Activated T-helper 1 cell treated with Interleukin-2 at 50 U/mL for 16 hours (primary cell): ENCODE measurements at places on chromosomes 5 and 9.

- no peak for DNase-seq
Measured at GRCh38 chr9:68629042-68629441, 76.0 kb upstream of the PIP5K1B start.

DNA sequence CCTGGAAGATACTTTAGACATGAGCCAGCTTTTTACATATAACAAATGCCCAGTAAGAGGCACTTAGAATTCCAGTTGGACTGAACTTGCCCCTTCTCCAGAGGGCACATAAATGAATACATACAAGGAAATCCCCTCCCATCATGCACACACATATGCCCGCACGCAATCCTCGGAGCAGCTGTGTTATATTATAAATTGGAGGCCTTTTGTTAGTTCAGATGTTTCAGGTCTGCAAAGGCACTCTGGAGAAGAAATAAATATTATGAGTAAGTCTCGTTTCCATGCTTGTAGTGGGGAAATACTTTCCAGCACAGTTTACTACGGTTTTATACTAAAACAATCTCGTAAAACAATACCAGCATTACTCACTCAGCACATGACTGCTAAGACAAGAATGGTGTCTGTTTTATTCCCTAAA lies 17.6 kb upstream of the MUSK start:
- DNase-seq, result no peak

DNA sequence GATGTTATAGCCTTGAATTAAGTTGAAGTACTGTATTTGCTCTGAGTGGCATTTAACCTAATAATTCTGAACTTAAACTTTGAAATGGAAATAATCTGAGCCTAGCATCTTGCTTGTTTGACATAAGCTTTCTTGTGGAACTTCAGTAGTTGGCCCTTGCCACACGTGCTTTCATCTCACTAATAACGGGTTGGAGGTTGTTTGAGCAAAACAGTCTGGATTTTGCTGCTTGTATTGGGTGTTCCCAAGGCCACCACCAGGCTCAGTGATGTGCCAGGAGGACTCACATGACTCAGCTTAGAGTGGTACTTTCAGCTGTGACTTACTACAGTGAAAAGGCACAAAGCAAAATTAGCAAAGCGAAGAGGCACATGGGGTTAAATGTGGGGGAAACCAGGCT lies 35.7 kb downstream of the SECISBP2 start:
- no peak for DNase-seq

GRCh38 chr5:78360924-78361630 lies 660 bp downstream of the SCAMP1 start:
- peak; percentile 56 for DNase-seq

DNA sequence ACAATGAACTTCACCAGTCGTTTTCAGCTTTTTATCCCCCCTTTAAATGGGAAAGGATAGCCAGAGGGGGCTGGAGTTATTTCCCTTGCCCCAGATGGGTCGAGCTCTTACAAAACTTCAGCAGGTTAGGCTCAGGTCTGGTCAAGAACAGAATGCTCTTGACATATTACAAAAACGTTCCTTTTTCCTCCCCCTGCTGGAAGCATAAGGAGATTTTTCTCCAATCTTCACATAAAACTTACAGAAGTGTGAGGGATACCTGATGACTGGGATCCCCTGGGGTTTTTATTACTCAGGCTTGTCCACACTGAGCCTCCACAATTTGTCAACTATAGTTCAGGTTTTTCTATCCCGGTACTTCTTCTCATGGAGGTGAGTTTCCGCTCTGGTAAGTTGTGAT lies 60.8 kb downstream of the CSF2 start:
- DNase-seq, result no peak

DNA sequence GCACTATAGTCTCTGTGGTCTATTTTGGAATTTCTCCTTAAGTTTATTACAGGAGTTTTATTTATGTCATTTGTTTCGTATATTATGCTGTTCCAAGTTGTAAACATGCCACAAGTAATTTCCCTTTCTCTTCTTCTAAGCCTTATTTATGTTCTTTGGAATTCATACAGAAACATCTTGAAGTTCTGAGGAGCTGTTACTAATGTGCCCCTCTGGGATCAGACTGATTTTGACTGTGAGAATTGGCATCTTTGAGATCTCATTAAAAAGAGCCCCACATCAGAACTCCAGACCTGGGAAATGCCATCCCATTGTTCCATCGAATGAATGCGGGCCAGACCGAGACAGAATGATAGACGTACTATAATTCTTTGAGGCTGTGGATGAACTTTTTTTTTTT lies 138.8 kb upstream of the CD180 start:
- DNase-seq, result no peak

GRCh38 chr9:134778841-134779411 lies 101.7 kb upstream of the FCN2 start:
- no peak for DNase-seq

- DNase-seq, result no peak
Measured at GRCh38 chr9:211557-211956, 3.1 kb upstream of the DOCK8 start.

DNA sequence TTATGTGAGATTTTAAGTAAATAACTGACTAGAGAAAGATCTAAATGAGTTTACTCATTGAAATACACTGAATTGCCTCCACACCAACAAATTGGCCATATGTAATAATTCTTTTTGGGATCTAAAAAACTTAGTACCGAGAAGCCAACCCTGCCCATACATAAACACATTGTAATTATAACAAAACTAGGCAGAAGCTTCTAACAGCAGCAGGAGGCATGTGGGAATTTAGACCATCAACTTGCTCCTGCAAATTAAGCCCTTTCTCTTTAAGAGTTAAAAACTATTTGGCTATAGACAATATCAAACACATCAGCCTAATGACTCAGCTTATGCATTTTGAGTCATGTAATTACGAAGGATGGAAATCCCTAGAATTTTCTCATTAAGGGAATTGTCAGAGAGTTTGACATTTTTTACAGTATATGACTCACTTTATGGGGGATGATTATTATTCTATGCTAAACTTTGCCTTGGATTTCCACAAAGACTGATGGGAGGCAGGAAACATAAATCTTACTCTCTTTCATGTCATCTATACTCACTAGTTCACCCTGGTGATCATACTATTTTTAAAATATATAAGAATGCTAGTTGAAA lies 1.0 kb downstream of the IL7R start:
- no peak for DNase-seq

DNA sequence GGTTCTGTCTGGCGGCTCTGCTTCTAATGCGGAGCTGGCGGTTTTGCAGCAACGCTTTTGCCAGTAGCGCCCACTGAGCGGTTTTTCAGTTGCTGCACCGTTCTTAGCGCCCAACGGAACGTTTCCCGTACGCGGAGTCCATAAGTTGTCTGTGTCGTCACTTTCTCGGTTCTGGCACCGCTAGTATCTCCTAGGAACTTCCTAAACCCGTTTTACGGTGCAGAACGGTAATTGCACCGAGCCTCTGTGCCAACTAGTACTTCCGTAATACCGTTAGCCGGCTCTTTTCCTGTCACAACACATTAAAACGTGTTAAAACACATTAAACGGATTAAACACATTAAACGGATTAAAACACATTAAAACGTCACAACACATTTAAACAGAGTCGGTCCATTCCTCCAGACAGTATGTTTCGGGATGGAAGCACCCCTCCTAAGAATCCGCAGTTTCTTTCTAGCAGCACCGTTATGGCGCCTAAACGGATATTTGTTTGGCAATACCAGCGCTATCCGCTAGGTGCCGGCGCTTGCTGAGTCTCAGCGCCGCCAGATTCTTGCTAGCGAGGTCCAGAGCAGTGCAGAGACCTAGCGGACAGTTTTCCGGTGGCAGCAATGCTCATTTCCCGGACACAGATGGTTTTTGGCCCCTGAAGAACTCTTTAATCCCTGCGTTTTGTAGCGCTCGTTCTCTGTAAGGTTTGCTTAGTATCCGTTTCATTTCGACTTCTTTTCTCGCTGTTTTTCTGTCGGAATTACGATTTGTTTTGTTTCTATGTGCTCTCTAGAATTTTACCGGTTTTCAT lies 45.4 kb downstream of the ANXA2R start:
- peak; percentile 76 for DNase-seq

DNA sequence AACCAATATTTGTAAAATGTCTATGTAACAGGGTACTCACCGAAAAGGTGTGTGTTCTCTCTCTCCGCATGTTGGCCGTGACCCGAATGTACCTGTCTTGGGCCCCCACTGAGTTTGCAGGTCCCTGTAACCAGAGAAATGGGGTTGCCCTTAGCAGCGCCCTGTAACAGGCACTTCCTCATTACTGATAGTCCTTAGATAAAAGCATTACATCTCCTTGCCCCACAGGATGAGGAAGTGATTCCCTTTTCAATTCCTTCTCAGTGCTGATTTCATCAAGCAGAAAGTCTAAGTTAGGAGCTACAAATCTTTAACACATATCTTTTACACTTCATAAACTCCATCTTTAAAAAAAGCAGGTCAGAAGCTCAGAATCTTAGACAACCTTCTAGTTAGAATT lies 15.2 kb upstream of the HMHB1 start:
- no peak for DNase-seq

GRCh38 chr9:107631788-107632187 lies 142.2 kb upstream of the KLF4 start:
- DNase-seq, result no peak

GRCh38 chr9:3415906-3416305 lies 109.9 kb downstream of the RFX3 start:
- DNase-seq, result no peak

DNA sequence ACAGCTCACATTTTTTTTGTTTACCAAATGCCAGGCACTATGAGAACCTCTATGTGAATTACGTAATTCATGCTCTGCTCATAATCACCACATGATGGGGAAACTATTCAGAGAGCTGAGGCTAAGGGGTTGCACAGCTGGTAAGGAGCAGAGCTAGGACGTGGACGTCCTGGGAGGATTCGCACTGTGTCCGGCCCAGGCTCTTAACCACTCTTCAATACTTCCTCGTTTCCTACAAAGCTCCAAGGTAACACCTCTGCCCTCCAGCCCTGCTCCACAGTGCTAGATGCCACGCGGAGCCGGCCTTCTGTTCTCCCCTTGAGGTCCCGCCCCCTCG lies 8.7 kb downstream of the PHF19 start:
- DNase-seq, result no peak

DNA sequence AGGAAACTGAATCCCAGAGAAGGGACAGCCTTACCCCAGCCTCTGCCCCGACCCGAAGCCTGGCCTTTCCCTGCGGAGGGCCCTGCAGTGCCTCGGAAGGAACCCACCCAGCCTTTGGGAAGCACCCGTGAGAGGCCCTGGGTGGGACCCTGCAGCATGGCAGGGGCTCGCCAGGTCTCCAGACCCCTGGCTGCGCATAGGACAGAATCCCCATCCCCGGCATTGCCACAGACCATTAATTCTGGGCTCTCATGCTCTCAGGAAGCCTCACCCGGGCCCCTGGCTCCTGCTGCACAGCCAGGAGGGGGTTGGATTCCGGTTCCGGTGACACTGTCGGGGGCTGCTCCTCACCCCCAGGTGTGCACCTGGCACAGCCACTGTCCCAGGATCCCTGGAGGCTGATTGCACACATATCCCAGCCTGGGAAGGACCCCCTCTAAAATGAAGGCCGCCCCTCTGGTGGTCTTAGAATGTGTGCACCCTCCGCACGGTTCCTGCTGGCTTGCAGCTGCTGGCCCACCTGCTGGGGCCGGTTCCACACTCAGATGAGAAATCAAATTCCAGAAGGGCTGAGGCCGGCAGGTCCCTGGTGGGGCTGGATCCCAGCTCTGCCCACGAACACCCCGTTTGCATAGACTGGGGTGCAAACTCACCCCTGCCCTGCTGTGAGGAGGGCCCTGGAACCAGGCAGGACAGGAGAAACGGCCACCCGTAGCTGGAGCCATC lies 4.7 kb downstream of the EGFL7 start:
- no peak for DNase-seq

- DNase-seq, result no peak
Measured at GRCh38 chr5:123176224-123176937, 87.3 kb downstream of the PRDM6 start.

DNA sequence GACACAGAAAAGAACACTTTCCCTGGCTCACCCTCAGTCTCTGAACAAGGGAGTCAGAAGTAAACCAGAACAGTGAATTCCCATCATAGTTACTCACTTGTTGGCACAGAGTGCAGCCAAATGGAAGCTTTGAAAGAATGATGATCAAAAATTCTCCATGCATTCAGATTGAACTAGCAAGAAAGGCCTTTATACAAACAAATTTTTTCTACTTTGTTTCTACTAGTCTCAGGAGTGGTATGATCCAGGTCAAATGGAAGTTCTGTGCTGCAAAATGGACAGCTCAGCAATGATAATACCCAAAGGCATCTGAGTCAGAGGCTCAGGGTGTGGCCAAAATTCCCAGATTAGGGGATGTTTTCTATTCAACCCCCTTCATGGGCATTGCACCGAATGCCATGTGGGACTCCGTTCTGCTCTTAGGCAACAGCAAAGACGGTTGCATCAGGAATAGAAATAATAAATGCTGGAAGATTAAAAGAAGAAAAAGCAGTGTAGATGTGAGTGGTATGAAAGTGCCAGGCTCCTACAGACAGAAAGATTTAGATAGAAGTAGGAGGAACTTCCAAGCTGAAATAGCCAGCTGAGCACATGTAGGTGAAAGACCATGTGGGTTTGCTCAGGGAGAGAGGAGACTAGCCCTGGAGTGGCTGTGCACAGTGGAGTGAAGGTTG lies 24.0 kb upstream of the ASPN start:
- DNase-seq, result no peak

DNA sequence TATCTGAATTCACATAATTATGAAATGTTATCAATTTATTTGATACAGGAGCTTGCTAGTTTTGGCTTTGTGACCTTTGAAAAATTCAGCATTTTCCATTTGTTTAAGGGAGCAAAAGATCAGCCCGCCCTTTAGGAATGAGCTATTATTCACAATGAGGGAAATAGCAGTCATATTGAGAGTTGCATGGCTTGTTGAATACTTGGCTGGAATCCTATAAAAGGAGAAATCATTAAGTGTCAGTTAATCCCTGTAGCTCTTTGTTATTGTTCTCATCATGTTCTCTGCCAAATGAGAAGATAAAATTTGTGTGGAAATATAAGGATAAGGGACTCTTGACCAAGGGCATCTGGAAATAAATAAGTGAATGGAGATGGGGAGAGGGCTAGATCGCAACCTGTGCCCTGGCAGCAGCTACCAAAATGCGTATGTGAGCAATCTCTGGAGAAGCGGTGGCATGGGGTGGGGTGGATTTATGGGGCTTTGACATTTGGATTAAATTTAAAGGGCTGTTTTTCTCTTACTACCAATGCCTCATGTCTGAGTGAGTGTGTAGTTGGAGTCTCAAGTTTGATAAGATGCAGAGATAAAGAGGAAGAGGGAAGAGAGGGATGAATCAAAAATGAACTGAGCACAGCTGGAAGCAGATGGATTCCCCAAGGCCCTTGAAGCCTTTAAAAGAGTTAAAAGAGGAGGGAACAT lies 237.6 kb downstream of the NNT start:
- DNase-seq, result no peak
